Nephron progenitor cell (in vitro differentiated cells): ENCODE measurements at places on chromosomes 6 and 20.

GRCh38 chr20:62887152-62887859 is 25.7 kb upstream of the TCFL5 start:
- H3K27ac ChIP-seq: peak overlapping the region; percentile 66
- H3K27me3 ChIP-seq: no peaks in the 10 kb centered on the region
- H3K4me1 ChIP-seq: peaks cover 28% of the 10 kb centered on the region
- no peak overlapping the region for H3K4me3 ChIP-seq
- H3K36me3 ChIP-seq: peaks cover 71% of the 10 kb centered on the region

GRCh38 chr20:25863536-25864325 is 167.1 kb upstream of the ZNF337 start:
- H3K27me3 ChIP-seq: peaks cover 85% of the 10 kb centered on the region
- peak overlapping the region; percentile 82 for H3K4me3 ChIP-seq
- DNase-seq: no peak
- no peaks in the 10 kb centered on the region for H3K36me3 ChIP-seq
- peaks cover 54% of the 10 kb centered on the region for H3K4me1 ChIP-seq

- peaks cover 58% of the 10 kb centered on the region for H3K36me3 ChIP-seq
- DNase-seq: no peak
- peak overlapping the region; percentile 12 for H3K4me3 ChIP-seq
- peaks cover 43% of the 10 kb centered on the region for H3K4me1 ChIP-seq
- peak overlapping the region; percentile 80 for H3K27ac ChIP-seq
These were observed 15.0 kb downstream of the BTN2A1 start for GRCh38 chr6:26472549-26473290.

DNA sequence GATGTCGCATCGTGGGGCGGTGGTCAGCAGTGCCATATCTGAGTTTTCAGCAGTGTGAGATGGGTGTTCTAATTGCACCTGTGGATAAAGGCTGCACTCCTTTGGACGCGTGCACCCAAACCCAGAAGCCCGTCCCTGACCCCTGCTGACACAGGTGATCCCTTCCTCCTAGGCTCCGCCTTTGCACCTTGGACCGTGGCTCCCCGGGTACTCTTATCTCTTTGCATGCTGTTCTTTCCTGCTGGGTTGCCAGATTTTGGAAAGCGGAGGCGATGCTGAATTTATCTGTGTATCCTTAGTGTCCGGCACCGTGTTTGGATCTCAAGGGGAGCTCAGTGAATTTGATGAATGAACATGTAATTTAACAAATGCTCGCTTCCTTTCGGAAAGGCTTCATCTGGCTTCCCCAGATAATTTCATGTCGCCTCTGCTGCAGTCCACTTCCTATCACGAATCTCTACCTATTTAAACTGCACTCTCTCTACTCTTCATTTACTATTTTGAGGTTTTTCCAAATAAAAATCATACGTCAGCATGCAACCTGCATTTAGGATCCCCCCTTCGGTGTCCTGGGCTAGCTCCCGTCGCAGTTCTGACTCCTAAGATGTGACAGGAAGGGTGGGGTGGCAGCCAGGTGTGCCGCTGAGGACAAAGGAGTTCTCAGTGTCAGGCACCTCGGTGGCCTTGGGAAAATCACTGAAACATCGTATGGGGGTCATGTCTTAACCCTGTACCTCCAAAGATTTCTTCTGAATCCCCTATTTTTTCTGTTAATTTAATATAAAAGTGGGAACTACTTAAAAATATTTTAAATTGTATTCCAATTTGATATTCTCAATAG is 753 bp upstream of the PERP start:
- H3K36me3 ChIP-seq: peaks cover 9% of the 10 kb centered on the region
- H3K4me1 ChIP-seq: peaks cover 38% of the 10 kb centered on the region
- peak overlapping the region; percentile 95 for H3K4me3 ChIP-seq
- peak; percentile 31 for DNase-seq

DNA sequence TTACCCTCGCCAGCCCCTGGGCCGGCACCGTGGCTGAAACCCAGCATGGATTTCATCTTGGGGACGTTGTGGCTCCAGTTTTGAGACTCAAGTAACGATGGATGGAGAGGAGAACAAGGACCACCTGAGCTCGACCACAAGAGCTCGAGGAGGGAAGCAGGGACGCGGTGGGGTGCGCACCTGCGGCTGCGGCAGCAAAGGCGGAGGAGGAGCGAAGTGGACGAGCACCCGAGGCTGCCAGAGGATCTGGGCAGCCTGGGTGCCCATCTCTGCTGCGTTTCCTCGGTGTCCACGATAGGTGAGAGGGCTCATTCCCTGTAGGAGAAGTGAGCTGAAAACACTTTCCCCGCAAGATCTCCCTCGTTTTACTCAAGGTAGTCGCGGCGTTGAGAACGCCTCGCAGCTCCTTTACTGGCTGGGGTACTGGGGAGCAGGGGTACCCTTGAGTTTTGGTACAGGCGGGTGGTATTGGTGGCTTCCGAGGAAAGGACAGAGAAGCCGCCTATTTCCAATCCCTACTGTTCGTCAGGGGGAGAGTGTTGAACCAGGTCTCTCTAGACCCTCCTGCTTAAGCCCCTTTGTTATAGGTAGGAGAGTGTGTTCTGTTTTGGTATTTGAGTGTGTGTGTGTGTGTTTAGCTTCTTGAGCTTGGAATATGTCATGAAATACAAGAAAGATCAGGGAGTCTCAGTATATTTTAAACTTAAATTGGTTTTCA is 137.7 kb downstream of the TRIM27 start:
- H3K27me3 ChIP-seq: peaks cover 100% of the 10 kb centered on the region
- H3K36me3 ChIP-seq: no peaks in the 10 kb centered on the region
- no peak for DNase-seq
- no peak overlapping the region for H3K27ac ChIP-seq
- H3K4me1 ChIP-seq: peaks cover 49% of the 10 kb centered on the region

- H3K36me3 ChIP-seq: peaks cover 11% of the 10 kb centered on the region
- H3K27me3 ChIP-seq: peaks cover 3% of the 10 kb centered on the region
- H3K4me1 ChIP-seq: no peaks in the 10 kb centered on the region
- H3K27ac ChIP-seq: no peak overlapping the region
These were observed 31.8 kb downstream of the TREML1 start for GRCh38 chr6:41122373-41122772.

DNA sequence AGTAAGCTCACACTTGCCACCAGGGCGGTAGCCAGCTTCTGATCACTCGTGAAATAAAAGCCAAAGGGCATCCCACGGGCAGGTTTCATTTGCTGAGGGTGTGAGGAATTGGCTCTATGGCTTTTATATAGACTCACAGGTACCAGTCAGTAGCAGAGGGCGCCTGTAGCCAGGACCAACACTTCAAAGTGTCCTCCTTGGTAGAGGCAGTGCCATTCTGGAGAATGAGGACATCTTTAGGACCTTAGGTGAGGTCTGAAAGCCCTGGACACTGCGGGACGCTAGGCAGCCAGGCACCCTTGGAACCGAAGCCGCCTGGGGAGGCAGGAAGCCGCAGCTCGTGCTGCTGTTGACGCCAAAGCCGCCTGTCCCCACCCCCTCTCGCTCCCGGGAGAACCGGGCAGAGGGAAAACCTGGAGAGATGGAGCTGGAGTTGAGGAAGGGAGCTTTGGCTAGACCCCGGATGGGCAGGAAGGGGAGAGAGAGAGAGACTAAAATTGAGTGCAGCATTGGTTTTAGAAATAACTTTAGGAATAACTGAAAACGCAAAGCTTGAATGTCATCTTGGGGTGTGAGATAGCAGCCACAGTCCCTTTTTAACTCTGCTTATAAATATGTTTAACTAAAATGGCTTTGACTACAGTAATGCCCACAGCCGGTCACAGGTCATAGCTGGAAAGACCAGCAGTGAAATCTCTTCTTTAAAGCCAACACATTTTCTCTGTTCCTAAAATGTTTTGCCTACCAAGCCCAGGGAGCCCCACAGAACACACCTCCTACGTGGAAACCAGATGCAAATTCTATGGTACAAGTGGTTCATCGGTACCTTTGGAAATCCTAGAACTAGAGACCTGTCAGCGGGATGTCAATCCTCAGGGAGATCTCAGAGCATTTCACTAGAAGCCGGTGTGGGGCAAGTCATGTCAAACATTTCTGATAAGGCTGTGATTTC is 128.5 kb upstream of the CDYL start:
- H3K27me3 ChIP-seq: no peaks in the 10 kb centered on the region
- peak overlapping the region; percentile 70 for H3K4me3 ChIP-seq
- H3K4me1 ChIP-seq: peaks cover 12% of the 10 kb centered on the region

- DNase-seq: no peak
- H3K36me3 ChIP-seq: peaks cover 25% of the 10 kb centered on the region
- H3K27ac ChIP-seq: no peak overlapping the region
- peaks cover 38% of the 10 kb centered on the region for H3K4me1 ChIP-seq
These were observed 72.9 kb downstream of the PSMB1 start for GRCh38 chr6:170480050-170480692.

GRCh38 chr6:161544801-161545480 is 271.1 kb upstream of the AGPAT4 start:
- no peak for DNase-seq
- no peak overlapping the region for H3K4me3 ChIP-seq
- no peaks in the 10 kb centered on the region for H3K36me3 ChIP-seq
- H3K27me3 ChIP-seq: peaks cover 5% of the 10 kb centered on the region
- peaks cover 10% of the 10 kb centered on the region for H3K4me1 ChIP-seq
- no peak overlapping the region for H3K27ac ChIP-seq

DNA sequence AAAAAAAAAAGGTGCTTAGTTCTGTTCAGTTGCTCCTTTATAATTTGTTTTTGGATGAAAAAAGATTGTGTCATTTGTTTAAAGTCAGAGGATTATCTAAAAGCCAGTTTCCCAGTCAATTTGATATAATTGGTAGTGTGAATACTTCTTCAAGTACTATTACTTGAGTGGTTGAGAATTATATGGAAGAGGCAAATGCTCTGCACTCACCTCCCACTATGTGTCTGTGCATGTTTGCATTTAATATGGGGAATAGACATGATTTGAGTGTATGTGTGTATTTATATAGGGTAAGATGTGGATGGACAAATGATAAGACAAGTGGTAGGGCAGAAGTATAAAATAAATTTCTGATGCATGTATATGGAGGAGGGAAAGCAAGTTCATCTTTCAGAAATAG is 15.8 kb downstream of the GJA1 start:
- H3K27me3 ChIP-seq: peaks cover 7% of the 10 kb centered on the region
- no peak overlapping the region for H3K27ac ChIP-seq
- H3K4me1 ChIP-seq: peaks cover 6% of the 10 kb centered on the region
- H3K36me3 ChIP-seq: peaks cover 53% of the 10 kb centered on the region

- no peak for DNase-seq
- no peak overlapping the region for H3K27ac ChIP-seq
- peaks cover 28% of the 10 kb centered on the region for H3K4me1 ChIP-seq
- no peak overlapping the region for H3K4me3 ChIP-seq
- H3K27me3 ChIP-seq: peaks cover 8% of the 10 kb centered on the region
- H3K36me3 ChIP-seq: no peaks in the 10 kb centered on the region
These were observed 66.3 kb upstream of the KCNK16 start for GRCh38 chr6:39388606-39389483.

DNA sequence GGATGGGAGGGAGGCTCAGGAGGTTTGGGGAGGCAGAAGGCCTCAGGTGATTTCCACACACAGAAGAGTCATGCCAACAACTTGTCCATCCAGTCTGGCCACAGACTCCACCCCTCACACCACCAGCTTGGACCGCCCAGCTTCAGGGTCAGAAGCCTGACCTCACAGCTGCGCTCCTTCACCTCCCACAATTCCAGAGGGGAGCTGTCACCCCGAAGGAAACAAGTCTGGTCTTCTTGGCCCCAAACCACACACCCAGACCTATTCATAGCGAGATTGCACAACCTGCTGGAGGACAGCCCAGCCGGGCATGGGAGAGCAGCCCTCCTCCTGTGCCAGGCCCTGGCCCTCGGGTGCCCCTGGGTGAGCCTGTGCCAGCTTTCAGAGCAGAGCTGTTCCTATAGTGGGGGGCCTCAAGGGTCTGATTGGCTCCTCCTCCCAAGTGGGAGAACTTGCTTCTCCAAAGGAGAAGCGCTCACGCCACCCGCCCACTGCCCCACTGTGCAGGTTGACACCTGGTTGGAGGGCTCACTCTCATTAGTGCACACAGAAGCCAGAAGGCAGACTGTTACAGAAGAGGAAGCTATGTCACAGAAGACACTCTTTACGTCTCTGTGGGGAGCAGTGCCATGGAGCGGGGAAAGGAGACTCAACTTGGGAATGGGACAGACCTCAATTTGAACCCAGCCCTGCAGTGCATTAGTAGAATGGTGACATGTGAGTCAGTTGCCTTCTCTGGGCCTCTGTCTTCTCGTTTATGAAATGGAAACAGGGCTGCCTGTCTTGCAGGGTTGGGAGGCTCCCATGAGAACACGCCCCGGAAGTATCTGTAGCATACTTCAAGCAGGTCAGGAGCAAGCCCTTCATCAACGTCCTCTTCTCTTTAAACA is 128.8 kb downstream of the FOXO3 start:
- H3K27ac ChIP-seq: no peak overlapping the region
- no peak overlapping the region for H3K4me3 ChIP-seq
- no peak for DNase-seq
- peaks cover 47% of the 10 kb centered on the region for H3K4me1 ChIP-seq

- no peak overlapping the region for H3K27ac ChIP-seq
- DNase-seq: no peak
- no peaks in the 10 kb centered on the region for H3K36me3 ChIP-seq
- no peak overlapping the region for H3K4me3 ChIP-seq
These were observed 71.5 kb downstream of the PPP1R14C start for GRCh38 chr6:150214310-150214709.

DNA sequence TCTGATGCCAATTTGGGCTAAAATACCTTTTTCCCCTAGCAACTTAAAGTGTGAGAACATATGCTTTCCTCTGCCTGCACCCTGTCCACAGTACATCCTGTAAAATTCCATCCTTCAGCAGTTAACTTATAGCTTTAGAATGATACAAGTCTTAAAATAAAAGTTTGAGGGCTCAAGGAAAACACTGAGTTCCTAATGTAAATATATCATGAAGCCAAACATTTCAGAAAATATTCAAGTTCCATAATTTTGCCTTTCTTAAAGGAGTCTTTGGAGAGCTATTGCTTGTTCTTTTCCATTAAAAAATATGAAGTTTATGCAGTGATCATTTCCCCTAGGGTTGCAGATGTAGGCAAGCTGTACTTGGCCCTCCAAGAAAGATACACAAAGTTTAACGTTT is 303.8 kb downstream of the COL12A1 start:
- H3K4me1 ChIP-seq: no peaks in the 10 kb centered on the region
- DNase-seq: no peak
- H3K27me3 ChIP-seq: peaks cover 2% of the 10 kb centered on the region
- no peaks in the 10 kb centered on the region for H3K36me3 ChIP-seq
- H3K27ac ChIP-seq: no peak overlapping the region
- H3K4me3 ChIP-seq: no peak overlapping the region

DNA sequence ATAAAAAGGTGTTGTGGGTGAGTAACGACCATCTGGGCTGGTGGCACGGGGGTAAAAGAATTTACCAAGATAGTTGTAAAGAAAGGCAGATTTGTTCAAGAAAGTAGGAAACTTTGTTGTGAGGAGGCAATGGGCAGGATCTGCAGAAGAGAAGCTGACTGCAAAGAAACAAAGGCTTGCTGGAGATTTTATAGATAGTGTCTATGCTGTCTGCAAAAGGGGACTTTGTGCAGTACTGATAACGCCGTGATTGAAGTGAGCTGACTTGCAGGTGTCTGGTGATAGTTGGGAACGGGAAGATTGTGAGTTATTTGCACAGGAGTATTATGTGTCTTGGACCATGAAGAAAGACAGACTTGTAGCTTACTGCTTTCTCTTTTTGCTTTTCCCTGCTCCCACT is 36.8 kb upstream of the GSTA3 start:
- peaks cover 42% of the 10 kb centered on the region for H3K4me1 ChIP-seq
- H3K27me3 ChIP-seq: peaks cover 3% of the 10 kb centered on the region
- no peak overlapping the region for H3K4me3 ChIP-seq
- H3K27ac ChIP-seq: no peak overlapping the region
